ENCODE measurements at places on chromosomes 1 and 21.

DNA sequence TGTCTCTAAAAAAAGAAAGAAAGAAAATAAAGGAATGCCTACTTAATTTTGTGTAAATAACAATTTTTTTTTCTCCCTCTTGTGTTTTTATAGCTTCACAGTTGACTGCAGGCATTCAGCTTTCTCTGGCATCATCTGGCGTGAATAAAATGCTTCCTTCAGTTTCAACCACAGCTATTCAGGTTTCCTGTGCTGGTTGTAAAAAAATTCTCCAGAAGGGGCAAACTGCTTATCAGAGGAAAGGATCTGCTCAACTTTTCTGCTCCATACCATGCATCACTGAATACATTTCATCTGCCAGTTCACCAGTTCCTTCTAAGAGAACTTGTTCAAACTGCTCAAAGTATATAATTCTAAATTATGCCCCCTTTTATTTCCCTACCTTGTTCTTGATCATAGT, 18.0 kb downstream of the ZMYM1 start:
- DNase-seq: peak; percentile 38

GRCh38 chr1:15797614-15798390, 9.6 kb downstream of the UQCRHL start:
- peak; percentile 25 for DNase-seq

- no peak for DNase-seq
Observed at GRCh38 chr1:16134066-16134801, 21.6 kb downstream of the EPHA2 start.

DNA sequence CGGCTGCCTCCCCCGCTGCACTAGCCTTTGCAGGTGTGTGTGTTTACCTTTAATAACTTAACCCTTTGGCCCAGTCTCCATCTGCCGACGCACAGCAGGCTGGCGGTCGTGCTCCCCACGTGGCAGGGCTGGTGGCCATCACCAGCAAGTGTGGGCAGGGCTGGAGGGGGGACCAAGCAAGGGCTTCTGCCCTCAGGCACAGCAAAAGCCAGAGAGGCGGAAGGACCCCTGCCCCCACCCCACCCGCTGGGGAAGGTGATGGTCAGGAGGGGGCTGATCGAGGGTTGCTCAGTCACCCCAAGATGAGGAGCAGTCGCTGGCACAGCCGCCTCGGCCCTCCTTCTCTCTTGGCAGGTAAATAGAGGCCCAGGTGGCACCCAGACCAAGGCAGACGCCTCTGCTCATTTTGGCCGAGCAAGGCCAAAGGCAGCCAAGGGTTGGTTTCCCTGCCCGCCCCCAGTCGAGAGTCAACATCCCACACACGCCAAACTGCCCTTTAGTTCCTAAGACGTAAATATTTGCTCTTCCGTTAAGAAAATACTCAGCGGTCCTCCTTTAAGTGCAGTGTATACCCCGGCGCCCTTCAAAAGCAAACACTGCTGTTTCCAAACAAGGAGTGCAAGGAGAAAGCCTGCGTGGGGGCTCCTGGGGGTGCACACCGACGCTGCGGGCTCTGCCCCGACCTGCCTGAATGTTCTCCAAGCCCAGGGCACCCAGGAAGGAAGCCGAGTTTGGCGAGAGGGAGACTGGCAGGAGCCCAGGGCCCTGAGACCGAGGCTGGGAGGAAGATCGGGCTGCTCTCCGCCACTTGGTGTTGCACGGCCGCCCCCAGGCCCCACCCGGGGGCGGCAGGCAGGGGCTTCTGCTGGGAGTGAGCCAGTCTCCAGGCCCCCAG, 82.7 kb downstream of the SIK1 start:
- no peak for DNase-seq

- DNase-seq: no peak
Observed at GRCh38 chr1:68180441-68181164, 51.7 kb downstream of the WLS start.

DNA sequence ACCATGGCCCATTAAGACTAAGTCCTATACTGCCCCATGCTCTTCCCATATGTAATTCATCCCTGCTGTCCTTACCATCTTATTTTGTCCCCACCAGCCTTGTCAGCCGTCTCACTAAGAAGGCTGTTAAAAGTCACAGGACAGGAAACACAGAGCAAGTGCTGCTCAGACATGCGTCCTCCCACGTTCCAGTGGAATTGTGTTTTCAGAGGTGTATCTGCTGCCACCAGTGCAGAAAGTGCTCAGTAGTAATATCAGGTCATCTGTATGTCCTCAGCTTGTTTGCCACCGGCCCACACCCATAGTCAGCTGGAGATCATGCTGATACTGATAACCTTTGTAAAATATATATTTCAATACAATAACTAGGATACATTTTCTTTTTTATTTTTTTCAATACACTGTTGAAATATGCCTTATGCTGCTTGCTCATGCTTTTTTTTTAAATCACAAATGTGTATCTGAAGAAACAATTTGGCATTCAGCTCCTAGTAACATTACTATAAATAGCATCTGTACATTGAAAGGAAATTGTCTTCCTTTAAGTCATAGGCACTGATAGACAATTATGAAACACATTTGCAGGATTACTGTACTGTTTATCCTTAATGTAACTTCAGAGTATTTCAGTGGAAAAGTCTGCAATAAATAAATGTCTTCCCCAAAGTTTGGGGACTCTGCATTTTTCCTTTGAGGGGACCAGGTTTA, 156.9 kb downstream of the EDEM3 start:
- DNase-seq: peak; percentile 68

GRCh38 chr1:243712242-243712641, 137.8 kb downstream of the AKT3 start:
- no peak for DNase-seq

DNA sequence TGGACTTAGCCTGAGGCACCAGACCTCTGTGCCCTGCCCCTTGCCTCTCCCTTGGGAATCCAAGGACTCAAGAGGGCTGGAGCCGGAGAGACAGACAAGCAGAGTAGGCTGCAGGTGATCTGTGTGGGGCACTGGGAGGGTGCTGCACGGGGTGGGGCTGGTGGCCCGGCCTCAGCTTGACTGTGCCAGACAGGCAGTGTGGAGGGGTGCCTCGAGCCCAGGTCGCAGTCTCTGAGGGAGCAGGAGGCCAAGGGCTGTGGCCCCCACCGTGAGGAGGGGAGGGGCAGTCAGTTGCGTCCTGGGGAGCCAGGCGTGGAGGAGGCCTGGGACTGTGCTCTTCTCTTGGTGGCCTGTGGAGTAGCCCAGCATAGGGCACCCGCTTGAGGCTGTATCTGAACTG, 4.0 kb downstream of the GABRD start:
- DNase-seq: no peak

GRCh38 chr21:31781737-31782136, 49.8 kb upstream of the SCAF4 start:
- peak; percentile 63 for DNase-seq

GRCh38 chr1:245046315-245046714, 108.5 kb upstream of the KIF26B start:
- no peak for DNase-seq

- no peak for DNase-seq
Observed at GRCh38 chr1:230270559-230271281, 155.4 kb downstream of the PGBD5 start.

DNA sequence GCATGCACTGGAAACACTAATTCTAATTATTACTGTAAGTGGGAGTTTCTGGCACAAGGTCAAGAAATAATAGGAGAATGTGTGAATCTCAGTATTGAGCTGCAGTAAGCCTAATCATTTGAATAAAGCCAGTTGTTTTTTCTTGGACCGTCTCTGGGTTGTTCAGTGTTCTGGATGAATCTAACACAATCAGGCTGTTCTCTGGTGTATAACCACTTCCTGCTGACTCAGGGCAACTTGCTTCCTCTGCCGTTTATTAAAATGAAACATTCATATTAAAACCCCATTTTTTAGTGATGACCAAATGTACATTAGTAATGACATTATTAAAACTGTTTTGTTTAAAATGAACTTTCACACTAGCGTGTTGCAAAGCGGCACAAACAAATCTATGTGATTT, 273.1 kb upstream of the SNX7 start:
- DNase-seq: peak; percentile 90

DNA sequence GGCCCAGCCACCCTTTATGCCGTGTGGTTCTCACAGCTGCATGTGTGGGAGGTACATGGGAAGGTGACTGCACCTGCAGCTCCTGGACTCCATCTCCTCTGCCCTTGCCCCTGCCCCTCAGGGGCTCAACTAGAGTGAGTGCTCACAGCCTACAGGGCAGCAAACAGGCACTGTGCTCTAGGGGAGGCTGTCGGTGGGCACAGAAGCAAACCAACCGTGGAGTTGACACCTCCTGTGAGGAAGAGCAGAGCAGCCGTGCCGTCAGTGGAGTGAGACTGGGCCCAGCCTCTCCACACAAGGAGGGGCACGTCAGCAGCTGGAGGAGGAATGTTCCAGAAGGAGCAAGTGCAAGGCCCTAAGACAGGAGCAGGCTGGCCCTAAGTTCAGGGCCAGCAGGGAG, 32.7 kb downstream of the BMP8A start:
- no peak for DNase-seq

DNA sequence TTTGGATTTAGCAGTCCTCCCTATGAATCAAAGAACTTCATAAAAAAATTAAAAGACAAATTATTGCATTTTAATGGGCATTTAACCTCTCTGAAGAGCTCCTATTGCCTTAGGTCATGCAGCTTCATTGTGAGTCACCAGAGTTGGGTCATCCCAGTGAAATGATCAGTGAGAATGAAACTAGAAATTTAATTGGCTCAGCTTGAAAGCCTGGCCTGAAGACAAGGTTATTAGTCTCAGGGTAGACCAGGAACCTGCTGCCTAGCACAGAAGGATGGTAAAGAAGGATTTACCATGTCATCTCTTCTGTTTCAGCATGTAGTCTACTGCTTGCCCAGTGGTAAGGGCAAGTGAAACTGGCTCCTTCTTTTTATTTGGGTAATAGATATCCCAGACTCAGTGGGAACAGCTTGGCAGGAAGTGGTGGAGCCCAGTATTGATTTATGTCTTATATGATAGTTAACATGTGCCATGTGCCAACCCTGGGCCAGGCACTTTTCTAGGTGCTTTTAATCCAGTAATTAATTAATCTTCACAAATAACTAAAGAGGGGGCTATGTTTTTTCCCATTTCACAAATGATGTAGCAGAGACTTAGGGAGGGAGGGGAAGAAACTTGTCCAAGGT, 23.6 kb downstream of the LAMC2 start:
- DNase-seq: peak; percentile 78

- DNase-seq: no peak
Observed at GRCh38 chr21:38221594-38221993, 35.2 kb upstream of the KCNJ15 start.

GRCh38 chr1:164643018-164643417, 84.0 kb downstream of the PBX1 start:
- no peak for DNase-seq

DNA sequence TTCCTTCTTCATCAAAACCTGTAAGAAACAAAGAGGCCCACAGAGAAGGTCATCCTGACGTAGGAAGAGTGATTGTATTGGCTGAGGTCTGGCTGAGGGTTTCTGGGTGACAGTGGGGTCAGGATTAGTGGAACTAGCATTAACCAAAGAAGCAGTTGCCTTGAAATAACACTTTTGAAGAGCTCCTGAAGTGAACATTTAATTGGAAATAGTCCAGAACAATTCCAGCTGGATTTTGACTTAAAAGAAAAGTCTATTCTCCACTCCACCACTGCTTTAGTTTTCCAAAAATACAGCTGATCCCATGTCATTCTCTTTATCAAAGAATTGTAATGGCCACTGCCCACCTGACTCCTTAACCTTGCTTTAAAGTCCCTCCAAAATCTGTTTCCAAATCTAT, 27.7 kb downstream of the CASQ2 start:
- no peak for DNase-seq

GRCh38 chr1:20344738-20345137, 54.1 kb downstream of the VWA5B1 start:
- no peak for DNase-seq

GRCh38 chr1:170226767-170227166, 81.0 kb downstream of the NTMT2 start:
- DNase-seq: no peak

DNA sequence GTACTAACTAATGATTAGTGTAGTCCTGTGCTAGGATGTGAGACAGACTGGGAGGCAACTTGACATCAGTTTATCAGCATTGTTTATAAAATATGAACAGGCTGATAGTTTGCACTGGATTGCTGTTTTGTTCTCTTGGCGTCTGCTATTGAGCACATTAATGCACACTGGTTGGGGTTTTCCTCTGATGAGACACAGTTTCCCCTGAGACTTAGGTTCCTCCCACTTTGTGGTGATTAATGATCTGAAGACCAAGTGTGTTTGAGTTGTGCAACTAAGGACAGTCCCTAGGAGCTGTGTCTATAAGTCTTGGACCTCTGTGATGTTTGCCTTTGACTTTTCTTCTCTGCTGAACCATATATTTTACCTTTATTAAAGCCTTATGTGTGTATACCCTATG, 1015.4 kb downstream of the AMY1C start:
- DNase-seq: peak; percentile 33

GRCh38 chr21:39168800-39169199, 14.5 kb downstream of the PSMG1 start:
- DNase-seq: no peak

GRCh38 chr1:147834181-147834580, 68.4 kb upstream of the GJA8 start:
- no peak for DNase-seq

- no peak for DNase-seq
Observed at GRCh38 chr1:240844486-240844885, 232.5 kb upstream of the GREM2 start.

DNA sequence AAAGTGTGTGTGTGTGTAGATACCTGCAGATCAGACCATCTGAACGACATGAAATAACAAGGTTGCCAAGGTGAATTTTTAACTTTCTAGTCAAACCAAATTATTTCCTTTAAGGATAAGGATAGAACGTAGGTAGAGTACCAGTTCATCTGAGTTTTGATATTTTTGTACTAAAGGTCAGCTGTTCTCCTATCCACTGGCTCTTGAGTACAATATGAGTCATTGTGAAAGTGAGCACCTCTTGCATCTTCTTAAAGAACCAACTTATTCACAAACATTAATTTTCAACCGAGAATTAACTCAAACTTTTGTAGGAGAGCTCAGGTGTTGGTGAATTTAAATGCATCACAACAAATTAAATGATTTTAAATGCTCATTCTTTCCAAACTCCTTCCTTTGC, 71.5 kb downstream of the IFI44 start:
- no peak for DNase-seq

- peak; percentile 89 for DNase-seq
Observed at GRCh38 chr1:107648071-107648470, 316.9 kb downstream of the VAV3 start.

All from fibroblast of skin of right quadriceps (primary cell).